NCI-H446 (cell line): ENCODE measurements at places on chromosomes 7 and 10.

DNA sequence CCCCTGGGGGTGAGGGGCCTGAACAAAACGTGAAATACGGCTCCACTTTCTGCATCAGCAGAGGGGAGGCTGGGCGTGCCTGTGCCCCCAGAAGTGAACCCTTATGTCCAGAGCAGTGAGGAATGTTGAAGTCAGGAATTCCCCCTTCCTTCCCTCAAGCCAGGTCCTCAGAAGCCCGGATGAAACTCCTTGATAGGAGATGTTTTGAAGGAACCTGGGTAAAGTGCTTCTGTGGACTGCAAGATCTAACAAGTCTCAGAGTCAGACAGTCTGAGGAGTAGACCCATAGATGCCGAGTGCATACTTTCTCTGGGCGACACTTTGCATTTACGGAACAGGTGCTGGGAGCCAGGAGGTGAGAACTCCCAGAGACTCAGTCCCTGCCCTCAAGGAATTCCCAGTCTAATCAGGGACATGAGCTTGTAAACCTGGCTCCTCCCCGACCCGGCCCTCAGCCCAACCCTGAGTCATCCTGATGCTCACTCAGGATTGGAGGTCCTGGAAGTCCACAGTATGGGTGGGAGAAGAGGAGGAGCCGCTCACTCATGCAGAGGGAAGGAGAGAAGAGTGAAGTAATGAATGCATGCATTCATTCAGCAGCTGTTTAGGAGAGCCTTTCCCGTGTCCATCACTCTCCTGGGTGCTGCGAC, 179.5 kb upstream of the ITGB1 start:
- DNase-seq: no peak

DNA sequence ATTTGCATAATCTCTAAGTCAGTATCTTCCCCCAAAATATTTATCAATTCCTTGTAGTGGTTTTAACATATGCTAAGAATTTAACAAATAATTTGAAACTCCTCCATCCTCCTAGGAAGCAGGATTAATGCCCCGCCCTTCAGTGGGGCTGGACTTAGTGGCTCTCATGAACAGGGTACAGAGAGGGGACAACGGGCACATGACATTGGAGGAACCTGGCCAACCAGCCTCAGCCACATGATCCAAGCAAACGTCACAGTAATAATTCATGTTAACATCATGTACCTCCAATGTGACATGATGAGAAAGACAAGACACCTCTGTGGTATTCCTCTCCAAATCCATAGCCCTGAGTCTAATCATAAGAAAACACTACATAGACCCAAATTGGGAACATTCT, 50.5 kb downstream of the NUDCD3 start:
- no peak for DNase-seq

DNA sequence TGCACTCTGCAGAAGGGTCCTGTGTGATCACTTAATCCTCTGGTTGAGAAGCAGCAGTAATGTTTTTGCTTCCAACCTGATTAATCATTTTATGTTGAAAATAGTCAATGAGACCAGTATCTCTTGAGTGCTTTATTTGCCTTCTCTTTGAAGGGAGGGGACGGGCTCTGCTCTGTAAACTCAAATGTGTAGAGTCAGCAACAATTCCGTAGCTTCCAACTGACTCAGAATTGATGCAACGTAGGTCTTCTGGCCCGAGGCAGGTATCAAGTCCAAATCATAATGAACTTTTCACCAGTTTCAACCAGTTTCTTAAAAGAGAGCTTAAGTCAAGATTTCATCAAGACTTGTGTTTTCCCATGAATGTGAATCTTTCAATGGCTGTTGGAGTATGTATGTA, 26.3 kb downstream of the GUSB start:
- no peak for DNase-seq

DNA sequence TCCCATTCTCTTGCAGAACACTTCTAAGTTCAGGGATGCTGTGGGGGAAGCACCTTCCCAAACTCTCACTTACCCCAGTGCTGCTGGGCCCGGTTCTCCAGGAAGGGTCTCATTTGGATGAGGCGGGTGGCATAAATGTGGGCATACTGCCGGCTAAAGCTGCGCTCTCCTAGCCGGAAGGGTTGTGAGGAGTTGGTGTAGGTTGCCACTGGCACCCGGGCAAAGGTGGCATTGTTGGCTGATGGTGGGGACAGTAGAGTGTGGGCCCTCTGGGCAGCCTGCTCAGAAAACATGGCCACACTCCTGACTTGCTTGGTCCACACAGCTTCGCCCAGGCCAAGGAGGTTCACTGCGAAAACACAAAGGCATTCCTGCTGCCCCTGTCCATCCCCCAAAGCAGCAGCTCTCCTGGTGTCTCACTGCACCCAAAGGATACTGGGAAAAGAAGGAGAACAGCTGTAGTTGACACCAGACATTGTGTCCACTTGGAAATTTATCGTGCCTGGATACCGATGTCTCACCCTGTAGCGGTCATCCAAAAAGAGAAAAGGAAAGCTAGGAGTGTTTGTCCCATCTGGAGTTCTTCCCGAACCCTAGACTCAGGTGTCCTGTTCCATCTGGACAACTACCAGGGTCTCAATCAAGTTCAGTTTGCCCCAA, 1.5 kb downstream of the POLD2 start:
- no peak for DNase-seq

GRCh38 chr10:125624800-125625199, 58.2 kb downstream of the TEX36 start:
- no peak for DNase-seq
